T-cell (primary cell): ENCODE measurements at places on chromosomes 12 and 14. TPM values are rescaled to one million over a fixed set of nuclear protein-coding genes. Genes with fewer than 3 reads are reported as not detected.

DNA sequence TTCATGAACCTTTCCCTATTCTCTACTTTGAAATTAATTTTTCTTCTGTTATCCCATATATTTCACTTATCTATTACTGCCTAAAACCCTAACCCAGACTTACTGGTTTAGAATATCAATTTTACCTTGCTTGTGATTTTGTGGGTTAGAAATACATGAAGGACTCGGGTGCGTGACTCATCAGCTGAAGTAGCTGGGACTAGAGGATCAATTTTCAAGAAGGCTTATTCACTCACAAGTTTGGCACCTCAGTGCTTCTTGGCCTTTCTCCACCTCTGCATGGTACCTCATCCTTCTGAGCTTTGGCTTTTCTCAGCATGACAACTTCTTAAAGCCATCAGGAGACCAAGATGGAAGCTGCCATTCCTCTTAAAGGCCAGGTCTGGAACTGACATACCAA is 57.8 kb downstream of the TMEM117 start:
- no peaks in the 10 kb centered on the region for H3K36me3 ChIP-seq
- H3K4me1 ChIP-seq = no peaks in the 10 kb centered on the region
- no peaks in the 10 kb centered on the region for H3K27me3 ChIP-seq
- no peak overlapping the region for H3K4me3 ChIP-seq
- H3K27ac ChIP-seq = no peak overlapping the region

- H3K36me3 ChIP-seq = no peaks in the 10 kb centered on the region
- H3K4me3 ChIP-seq = no peak overlapping the region
- H3K27ac ChIP-seq = no peak overlapping the region
- no peaks in the 10 kb centered on the region for H3K4me1 ChIP-seq
Measured at GRCh38 chr12:24175284-24175683, 225.8 kb upstream of the SOX5 start.

DNA sequence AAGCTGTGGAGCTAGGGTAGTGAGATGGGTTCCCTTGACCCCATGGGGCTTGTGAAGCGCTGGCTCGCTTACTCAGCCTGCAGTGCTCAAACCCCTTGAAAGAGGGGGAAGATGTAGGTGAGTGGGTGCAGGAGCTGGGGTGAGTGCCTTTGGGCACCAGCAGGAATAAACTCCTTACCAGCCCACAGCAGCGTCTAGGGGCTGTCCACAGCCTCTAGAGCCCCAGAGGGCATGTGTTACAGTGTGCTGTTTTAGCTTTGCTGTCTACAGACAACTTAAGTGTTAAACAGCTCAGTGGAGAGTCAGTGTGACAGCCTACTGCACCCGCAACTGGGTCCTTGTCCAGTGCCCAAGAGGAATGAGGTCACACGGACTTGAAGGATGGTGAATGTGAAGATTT is 48.0 kb downstream of the TSPAN8 start:
- no peaks in the 10 kb centered on the region for H3K27me3 ChIP-seq
- H3K4me1 ChIP-seq = no peaks in the 10 kb centered on the region
- H3K4me3 ChIP-seq = no peak overlapping the region
- no peak overlapping the region for H3K27ac ChIP-seq
- H3K36me3 ChIP-seq = no peaks in the 10 kb centered on the region
- DNase-seq = no peak

The LRP10 gene
- 89.9 TPM for total RNA-seq

The CLEC4A gene
- total RNA-seq = 0.82 TPM

GRCh38 chr14:32602699-32603098 is 273.6 kb downstream of the AKAP6 start:
- H3K27ac ChIP-seq = no peak overlapping the region
- no peak overlapping the region for H3K4me3 ChIP-seq
- DNase-seq = no peak
- H3K4me1 ChIP-seq = no peaks in the 10 kb centered on the region
- H3K36me3 ChIP-seq = no peaks in the 10 kb centered on the region

The LRP1-AS gene
- not detected for total RNA-seq

DNA sequence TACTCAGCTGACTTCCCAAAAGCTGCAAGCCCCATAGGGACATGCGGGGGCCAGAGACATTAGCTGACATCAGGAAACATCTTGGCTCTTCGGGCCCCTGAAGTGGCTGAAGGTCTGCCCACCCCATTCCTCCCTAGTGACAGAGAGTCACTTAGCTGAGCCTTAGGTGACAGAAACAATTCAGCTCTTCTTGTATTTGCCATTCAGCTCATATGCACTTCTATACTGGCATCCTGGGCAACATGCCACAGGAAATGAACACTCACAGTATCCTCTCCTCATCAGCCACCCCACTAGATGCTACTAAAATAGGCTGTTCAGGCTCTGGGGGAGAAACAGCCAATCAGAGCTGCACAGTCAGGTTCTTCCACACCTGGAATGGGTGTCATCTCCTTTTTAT is 3.4 kb downstream of the DCTN2 start:
- no peaks in the 10 kb centered on the region for H3K27me3 ChIP-seq
- H3K36me3 ChIP-seq = peaks cover 2% of the 10 kb centered on the region

DNA sequence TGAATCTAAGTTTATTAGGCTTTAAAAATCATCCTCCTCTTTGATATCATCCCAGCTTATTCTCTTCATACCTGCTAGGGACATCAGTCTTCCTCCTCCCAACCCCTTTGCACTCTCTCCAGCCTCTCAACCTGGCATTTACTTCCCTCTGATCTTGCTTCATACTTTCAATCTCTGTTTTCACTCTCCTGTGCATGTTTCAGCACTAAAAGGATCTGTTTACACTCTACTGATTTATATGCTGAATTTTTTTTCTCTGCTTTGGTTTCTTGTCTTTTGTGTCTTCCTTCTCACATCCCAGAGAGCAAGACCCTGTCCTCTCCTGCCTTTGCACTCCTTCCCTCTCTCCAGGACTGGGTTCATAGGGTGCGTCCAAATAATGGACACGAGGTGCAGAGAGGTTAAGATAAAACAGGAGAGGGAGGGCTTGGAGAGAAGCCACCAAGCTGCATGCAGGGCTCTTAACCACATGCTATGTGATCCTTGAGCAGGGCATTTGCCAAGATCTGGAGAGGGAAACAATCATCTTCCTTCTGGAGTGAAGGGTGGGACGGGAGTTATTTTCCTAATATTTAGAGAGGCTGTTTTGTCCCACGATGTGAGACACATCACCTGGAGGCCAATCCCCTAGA is 3.0 kb upstream of the CISTR start:
- peaks cover 62% of the 10 kb centered on the region for H3K27me3 ChIP-seq
- H3K4me1 ChIP-seq = peaks cover 6% of the 10 kb centered on the region
- no peaks in the 10 kb centered on the region for H3K36me3 ChIP-seq
- no peak overlapping the region for H3K27ac ChIP-seq

The RPL10L gene
- total RNA-seq = not detected

GRCh38 chr12:109112720-109113465 is 3.5 kb upstream of the ACACB start:
- no peak overlapping the region for H3K4me3 ChIP-seq
- H3K27ac ChIP-seq = no peak overlapping the region
- H3K36me3 ChIP-seq = no peaks in the 10 kb centered on the region
- no peaks in the 10 kb centered on the region for H3K27me3 ChIP-seq

GRCh38 chr12:88111074-88111652 is 30.7 kb downstream of the CEP290 start:
- no peak for DNase-seq
- no peak overlapping the region for H3K4me3 ChIP-seq
- no peaks in the 10 kb centered on the region for H3K27me3 ChIP-seq
- H3K4me1 ChIP-seq = no peaks in the 10 kb centered on the region

DNA sequence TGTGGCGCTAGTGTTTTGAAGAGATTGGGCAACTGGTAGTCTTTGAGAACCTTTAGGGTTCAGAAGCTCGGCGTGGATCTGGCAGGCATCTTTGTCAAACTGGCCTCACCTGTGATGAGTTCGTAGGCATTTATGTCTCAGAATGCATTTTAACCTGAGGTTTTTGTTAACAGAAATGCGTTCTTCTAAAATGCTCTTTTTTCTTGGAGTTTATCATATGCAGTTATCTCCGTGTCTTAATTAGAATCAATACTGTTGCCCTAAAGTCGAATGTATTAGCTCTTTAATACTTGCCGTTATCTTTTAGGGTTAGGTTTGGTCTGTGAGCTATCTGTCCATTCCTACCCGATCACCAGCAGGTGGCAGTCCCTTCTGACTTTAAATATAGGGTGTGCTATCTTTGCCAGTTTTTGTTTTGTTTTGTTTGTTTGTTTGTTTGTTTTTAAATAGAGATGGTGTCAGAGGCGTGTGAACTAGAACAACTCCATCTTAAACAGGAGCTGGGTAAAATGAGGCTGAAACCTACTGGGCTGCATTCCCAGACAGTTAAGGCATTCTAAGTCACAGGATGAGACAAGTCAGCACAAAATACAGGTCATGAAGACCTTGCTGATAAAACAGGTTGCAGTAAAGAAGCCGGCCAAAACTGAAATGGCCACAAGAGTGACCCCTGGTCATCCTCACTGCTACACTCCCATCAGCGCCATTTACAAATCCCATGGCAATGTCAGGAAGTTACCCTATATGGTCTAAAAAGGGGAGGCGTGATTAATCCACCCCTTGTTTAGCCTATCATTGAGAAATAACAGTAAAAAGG is 1.4 kb downstream of the ATF1 start:
- no peaks in the 10 kb centered on the region for H3K27me3 ChIP-seq
- peak overlapping the region; percentile 70 for H3K27ac ChIP-seq
- peaks cover 33% of the 10 kb centered on the region for H3K4me1 ChIP-seq
- H3K36me3 ChIP-seq = peaks cover 1% of the 10 kb centered on the region
- peak; percentile 53 for DNase-seq
- H3K4me3 ChIP-seq = peak overlapping the region; percentile 66

DNA sequence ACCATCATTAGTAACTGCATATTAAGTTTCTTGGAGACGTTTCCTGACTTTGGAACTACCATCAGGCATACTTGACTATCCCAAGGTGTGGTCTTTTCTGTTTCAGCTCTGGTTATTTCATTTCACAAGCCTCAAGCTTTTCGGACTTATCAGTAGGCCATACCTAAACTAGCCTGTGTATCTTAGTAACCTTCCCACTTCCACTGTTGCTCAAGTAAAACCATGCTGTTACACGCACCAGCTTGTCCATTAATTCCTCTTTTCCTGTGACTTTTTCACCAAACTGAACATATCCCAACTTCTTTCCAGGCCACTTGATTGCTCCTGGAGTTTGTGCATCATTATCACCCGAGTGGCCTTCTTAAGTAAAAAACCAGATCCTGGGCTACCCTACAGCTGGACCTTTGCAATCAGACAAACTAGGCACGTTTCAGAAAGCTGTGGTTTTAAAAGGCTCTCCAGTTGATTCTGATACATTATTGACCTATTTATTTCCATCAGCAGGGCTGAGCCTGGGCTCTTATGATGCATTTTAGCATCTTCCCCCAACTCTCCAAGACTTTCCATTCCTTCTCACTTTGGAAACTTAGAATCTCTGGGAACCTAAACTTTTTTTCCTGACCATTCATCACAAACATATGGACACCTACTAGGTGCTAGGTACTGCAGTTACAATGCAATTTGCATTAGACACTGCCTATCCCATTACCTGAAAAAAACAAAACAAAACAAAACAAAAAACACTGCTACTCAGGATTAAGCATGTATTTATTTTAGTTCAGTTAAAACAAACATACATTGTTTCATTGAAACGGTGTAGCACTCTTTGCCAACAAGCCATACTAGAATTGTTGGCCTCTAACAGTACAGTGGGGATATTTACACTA is 14.9 kb downstream of the SLC38A2 start:
- H3K36me3 ChIP-seq = no peaks in the 10 kb centered on the region
- H3K27ac ChIP-seq = no peak overlapping the region
- DNase-seq = no peak
- no peak overlapping the region for H3K4me3 ChIP-seq
- H3K27me3 ChIP-seq = no peaks in the 10 kb centered on the region

The PPFIA2 gene
- not detected for total RNA-seq

GRCh38 chr12:45928309-45928708 is 62.1 kb downstream of the SCAF11 start:
- no peaks in the 10 kb centered on the region for H3K4me1 ChIP-seq
- H3K4me3 ChIP-seq = no peak overlapping the region
- H3K27ac ChIP-seq = no peak overlapping the region
- peaks cover 76% of the 10 kb centered on the region for H3K36me3 ChIP-seq

- H3K36me3 ChIP-seq = peaks cover 18% of the 10 kb centered on the region
- H3K4me3 ChIP-seq = peak within 1 kb of the TSS; percentile 75
- H3K27ac ChIP-seq = peak within 1 kb of the TSS; percentile 85
- no peak for DNase-seq
Measured at GRCh38 chr14:104794993-104795780, at the start of gene AKT1. Gene AKT1 (minus strand): TSS chr14:104795748. CDS start chr14:104792643, 3,105 bp downstream.

DNA sequence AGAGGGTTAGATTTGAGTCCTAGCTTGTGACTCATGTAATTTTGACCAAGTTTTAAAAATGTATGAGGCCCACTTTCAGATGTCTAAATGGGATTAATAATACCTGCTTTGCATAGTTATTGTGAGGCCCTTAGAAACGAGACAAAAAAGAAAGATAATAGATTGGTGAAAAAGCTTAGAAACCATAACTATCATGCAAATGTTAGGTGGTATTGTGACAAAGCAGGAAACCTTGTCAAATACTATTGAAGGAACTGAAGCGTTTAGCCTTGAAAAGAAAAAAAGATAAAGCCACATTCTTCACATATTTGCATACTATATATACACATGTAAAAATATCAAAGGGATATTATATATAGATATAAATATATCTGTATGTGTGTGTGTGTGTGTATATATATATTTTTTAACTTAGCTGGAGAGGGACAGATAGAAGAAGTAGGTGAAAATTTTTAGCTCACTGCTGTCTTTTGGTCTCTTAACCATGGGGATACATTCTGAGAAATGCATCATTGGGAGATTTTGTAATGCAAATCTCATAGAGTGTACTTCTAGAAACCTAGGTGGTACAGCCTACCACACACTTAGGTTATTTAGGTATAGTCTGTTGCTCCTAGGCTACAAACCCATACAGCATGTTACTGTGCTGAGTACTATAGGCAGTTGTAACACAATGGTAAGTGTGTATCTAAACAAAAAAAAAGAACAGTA is 270.3 kb downstream of the CCDC91 start:
- H3K36me3 ChIP-seq = no peaks in the 10 kb centered on the region
- H3K27me3 ChIP-seq = no peaks in the 10 kb centered on the region
- H3K4me1 ChIP-seq = no peaks in the 10 kb centered on the region
- no peak for DNase-seq
- no peak overlapping the region for H3K4me3 ChIP-seq
- H3K27ac ChIP-seq = no peak overlapping the region

GRCh38 chr12:121676190-121676589 is 6.7 kb upstream of the MORN3 start:
- DNase-seq = no peak
- H3K4me3 ChIP-seq = no peak overlapping the region
- H3K4me1 ChIP-seq = peaks cover 19% of the 10 kb centered on the region
- H3K27ac ChIP-seq = no peak overlapping the region
- H3K27me3 ChIP-seq = no peaks in the 10 kb centered on the region
- no peaks in the 10 kb centered on the region for H3K36me3 ChIP-seq

- no peaks in the 10 kb centered on the region for H3K27me3 ChIP-seq
- H3K36me3 ChIP-seq = no peaks in the 10 kb centered on the region
- H3K4me1 ChIP-seq = no peaks in the 10 kb centered on the region
Measured at GRCh38 chr12:41745593-41745992, 399.1 kb downstream of the GXYLT1 start.

The TMCC3 gene
- 1.2 TPM for total RNA-seq

- no peak for DNase-seq
- no peaks in the 10 kb centered on the region for H3K4me1 ChIP-seq
- H3K36me3 ChIP-seq = no peaks in the 10 kb centered on the region
- no peak overlapping the region for H3K27ac ChIP-seq
- no peak overlapping the region for H3K4me3 ChIP-seq
Measured at GRCh38 chr14:95395098-95395737, 75.5 kb upstream of the CLMN start.

- DNase-seq = no peak
- H3K27me3 ChIP-seq = no peaks in the 10 kb centered on the region
- no peak overlapping the region for H3K27ac ChIP-seq
- H3K4me1 ChIP-seq = no peaks in the 10 kb centered on the region
- H3K4me3 ChIP-seq = no peak overlapping the region
Measured at GRCh38 chr12:3222979-3223378, 145.8 kb downstream of the TSPAN9 start.
